ENCODE measurements at places on chromosomes 1 and 21. TPM values are rescaled to one million over a fixed set of nuclear protein-coding genes. Genes with fewer than 3 reads are reported as not detected.

The IFI16 gene
- 395 TPM for total RNA-seq

The COL9A2 gene
- total RNA-seq, result 7.2 TPM

The TINAGL1 gene
- total RNA-seq, result not detected

The TRIM45 gene
- total RNA-seq, result 0.55 TPM

The AK5 gene
- total RNA-seq, result 0.65 TPM

The SYT14 gene
- not detected for total RNA-seq

DNA sequence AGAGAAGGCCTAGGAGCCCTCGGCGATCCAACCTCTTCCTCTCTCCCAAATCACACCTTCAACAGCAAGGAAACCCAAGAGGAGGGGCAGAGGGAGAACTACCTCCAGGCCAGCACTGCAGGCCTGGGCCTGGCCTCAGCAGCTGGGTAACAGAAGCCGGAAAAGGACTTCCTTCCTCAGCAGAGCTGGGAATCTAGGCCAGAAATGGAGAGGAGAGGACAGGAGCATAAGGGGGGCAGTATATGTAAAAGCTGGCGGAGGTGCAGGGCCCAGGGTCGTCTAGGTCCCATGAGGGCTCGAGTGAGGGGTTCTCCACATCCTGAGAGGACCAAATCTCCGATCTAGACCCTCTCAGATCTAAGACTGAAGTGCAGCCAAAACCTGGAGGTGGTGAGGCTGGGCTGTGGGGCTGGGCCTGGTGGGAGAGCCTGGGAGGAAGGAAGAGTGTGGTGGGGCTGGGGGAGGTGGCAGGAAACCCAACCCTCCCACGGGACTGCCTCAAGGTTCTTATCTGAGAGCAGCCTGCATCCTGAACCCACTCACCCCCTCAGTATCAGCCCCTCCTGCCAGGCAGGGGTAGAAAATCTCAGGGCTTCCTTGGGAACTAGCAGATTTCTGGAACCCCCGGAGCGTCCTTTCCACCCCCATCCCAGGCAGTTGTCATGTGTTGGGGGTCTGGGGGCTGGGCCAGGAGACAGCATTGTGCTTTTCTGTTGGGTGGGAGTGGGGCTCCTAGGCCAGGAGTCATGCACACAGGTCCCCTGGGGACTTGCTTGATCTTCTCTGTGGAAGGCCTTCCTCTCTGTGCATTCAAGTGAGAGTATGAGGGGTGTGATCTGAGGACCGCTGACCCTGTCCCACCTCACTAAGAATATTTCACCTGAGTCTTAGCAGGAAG is 33.0 kb downstream of the PIK3C2B start:
- DNase-seq, result peak; percentile 36

DNA sequence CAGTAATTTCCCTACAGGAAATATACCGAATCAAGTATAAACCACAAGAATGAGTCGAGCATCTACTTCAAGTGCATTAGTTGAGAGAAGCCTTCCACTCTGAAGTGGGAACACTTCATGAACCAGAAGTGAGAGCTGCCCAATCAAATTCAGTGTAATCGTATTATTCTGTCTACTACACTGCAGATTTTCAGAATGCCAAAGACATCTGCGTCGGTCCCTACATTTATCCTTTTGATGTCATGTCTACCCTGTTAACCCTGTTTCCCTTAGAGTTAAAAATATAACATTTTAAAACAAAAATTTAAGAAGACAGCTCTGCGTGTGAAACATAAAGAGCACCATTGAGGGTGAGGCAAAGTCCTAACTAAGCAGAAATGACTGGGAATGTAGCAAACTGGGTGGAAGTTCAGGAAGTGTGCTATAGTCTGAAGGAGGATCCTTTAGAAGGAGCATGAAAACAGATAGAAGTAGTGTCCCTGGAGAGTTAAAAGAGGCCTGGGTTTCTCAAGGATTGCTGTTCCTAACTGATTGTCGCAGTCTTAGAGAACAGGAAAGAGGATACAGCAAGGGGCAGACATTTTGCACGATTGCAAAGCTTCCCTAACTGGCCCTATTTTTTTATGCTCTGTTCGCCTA is 291.2 kb downstream of the PTPRC start:
- no peak for DNase-seq

DNA sequence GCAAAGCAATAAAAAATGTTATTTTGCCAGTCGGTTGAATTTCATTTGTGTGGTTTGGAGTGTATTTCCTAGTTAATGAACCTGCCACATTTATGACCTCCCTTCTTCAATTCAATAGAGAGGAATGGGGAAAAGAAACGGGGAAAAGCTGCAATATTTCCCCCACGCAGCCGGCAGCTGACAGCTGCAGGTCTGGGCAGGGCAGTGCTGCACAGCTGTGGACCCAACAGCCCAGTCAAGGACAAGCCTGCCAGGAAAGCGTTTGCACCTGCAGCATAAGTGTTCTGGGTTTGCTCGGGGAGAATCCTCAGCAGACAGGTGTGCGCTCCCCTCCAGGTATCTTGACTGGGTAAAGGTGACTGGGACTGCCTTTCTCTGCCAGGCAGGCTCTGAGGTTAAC is 53.4 kb downstream of the FBXO2 start:
- no peak for DNase-seq

DNA sequence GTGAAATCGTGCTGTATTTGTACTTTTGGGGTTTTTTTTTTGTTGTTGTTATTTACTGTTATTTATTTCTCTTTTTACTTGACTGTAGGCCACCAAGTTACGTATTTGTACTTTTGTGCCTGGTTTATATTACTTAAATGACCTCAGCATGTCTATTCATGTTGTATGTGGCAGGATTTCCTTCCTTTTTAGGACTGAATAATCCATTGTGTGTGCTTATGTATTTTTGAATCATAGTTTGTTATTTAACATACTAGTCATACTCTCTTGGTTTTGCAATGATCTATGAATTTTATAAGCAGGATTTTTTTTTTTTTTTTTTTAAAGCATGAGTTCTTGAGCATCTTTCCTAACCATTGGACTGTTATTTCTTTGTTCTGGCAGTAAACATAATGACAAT is 51.2 kb downstream of the RNF2 start:
- no peak for DNase-seq

DNA sequence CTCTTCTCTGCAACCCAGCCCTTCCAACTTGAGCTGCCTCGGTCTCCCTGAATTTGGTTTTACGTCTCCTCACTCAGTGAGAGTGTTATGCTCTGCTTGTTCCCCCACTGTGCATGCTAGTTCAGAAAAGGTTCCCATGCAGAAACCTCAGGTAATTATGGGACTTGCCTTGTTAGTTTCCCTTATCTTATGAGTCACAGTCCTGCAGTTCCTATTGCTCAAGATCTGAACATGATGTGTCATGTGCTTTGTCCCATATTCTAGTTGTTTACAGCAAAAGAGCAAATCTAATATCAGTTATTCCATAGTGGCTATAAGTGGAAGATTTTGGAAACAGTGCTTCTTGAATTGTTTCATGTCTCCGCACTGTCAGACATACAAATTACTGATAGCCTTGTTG is 74.4 kb downstream of the DUSP10 start:
- no peak for DNase-seq

DNA sequence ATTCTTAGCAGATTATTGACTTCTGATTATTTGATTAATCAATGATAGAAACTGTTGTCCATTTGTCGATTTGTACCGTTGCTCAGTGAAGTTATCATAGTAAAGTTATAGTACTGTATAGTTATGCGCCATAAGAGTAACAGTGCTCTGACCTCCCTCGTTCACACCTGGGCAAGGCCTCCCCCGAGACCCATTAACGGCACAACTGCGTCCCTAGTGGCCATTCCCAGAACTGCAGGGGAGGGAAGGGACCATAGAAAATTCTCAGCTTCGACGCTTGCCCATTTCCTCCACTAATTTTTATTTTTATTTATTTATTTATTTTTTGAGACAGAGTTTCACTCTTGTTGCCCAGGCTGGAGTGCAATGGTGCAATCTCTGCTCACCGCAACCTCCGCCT is 334.4 kb downstream of the DSCAM start:
- DNase-seq, result no peak
